ENCODE measurements at places on chromosomes 12 and 14.

GRCh38 chr12:49098035-49098451 lies 3.4 kb upstream of the DHH start:
- peak; percentile 2 for DNase-seq

DNA sequence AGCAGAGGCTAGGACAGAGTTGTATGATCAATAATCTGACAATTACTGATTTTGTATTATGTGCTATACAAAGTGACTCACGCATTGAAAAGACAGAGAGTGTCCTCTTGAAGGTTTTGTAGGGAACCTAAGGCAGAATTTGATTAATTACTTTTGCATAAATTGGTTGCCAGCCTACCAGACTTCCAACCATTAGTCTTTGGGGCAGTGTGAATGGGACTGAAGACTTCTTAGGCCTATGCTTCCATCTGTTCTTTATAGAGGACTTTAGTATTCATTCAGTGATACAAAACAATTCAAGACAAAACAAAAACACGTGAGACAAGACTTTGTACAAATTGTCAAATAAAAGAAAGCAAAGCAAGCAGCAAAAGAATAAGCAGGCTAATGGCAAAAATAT lies 46.5 kb downstream of the ATL1 start:
- DNase-seq: no peak

DNA sequence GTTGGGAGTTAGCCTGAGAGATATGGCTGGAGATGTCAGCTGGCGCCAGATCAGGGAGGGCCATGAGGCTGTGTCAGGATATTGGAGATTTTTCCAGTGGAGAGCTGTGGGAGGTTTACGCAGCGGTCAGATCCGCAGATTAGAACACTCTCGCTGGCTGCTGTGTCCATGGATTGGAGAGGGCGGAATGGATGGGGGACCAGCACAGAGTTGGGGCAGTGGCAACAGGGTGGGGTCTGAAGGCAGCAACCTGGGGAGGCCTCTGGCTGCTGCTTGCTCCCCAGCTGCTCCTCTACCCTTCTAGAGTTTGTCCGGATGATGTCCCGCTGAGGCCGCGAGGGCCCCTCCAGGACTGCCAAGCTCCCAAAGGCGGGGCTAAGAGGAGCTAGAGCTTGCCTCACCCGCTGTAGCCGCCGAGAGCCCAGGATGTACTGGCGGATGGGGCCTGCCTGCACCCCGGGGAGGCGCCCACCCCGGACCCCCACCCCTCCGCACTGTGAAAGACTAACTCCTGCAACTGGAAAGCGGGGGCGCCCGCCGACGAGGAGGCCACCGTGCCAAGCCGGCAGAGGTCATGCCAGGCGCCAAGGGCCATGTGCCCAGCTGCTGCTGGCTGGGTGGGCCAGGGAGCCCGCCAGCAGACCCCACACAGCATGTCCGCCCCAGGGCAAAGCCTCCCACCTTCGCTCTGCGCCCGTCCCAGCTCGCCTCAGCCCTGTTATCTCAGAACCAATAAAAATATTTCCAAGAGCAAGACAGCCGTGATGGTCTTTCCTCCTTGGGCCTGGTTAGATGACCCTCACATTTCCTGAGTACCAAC lies 20.2 kb upstream of the MLEC start:
- DNase-seq: no peak

DNA sequence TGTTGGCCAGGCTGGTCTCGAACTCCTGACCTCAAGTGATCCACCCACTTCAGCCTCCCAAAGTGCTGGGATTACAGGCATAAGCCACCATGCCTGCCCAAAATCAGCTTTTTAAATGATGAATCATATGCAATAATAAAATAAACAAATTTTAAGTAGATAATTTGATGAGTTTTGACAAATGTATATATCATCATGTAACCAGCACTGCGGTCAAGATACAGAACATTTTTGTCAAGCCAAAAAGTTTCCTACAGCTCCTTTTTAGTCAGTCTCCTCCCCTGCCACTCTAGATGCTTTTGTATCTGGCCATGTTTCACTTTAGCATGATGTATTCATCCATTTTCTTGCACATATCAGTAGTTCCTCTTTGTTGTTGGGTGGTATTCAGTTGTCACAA lies 17.2 kb downstream of the FRMD6 start:
- DNase-seq: no peak

GRCh38 chr14:72503696-72504368 lies 390.1 kb downstream of the DPF3 start:
- no peak for DNase-seq

Measured in NCI-H2227 treated with DMSO at 0.1 percent for 48 hours (cell line).